Smooth muscle cell of trachea (primary cell): ENCODE measurements at places on chromosomes 5 and 9. TPM values are rescaled to one million over a fixed set of nuclear protein-coding genes. Genes with fewer than 3 reads are reported as not detected.

CCNJL gene
- total RNA-seq = 0.15 and 0.17 TPM in 2 replicates

PCDHGA11 gene
- total RNA-seq = 23.0 and 26.9 TPM in 2 replicates

CWC27 gene
- total RNA-seq = 13.2 and 17.9 TPM in 2 replicates

DND1 gene
- 0.17 and 0.29 TPM in 2 replicates for total RNA-seq

UAP1L1 gene
- 31.3 and 34.7 TPM in 2 replicates for total RNA-seq

RPS23 gene
- 2,876 and 3,204 TPM in 2 replicates for total RNA-seq

DCANP1 gene
- not detected in 2 replicates for total RNA-seq

ZSWIM6 gene
- 10.4 and 11.5 TPM in 2 replicates for total RNA-seq

PCDHA9 gene
- under 0.01 TPM in 2 replicates for total RNA-seq

TTC33 gene
- total RNA-seq = 13.9 and 18.5 TPM in 2 replicates

MEF2C gene
- 10.4 and 14.1 TPM in 2 replicates for total RNA-seq

GBGT1 gene
- 3.1 and 5.6 TPM in 2 replicates for total RNA-seq

CCNB1 gene
- 19.0 and 292 TPM in 2 replicates for total RNA-seq

ABCA2 gene
- 22.1 and 30.8 TPM in 2 replicates for total RNA-seq

C1QTNF2 gene
- 1.2 and 3.2 TPM in 2 replicates for total RNA-seq

FREM1 gene
- total RNA-seq = 0.15 and 0.17 TPM in 2 replicates

PALM2AKAP2 gene
- total RNA-seq = 4.4 and 5.1 TPM in 2 replicates

CRB2 gene
- total RNA-seq = not detected in 2 replicates

FUT7 gene
- not detected in 2 replicates for total RNA-seq

SH3TC2 gene
- 1.5 and 3.3 TPM in 2 replicates for total RNA-seq

TAS2R1 gene
- total RNA-seq = not detected in 2 replicates

KCNMB1 gene
- not detected in 2 replicates for total RNA-seq

CDH9 gene
- not detected in 2 replicates for total RNA-seq

SPATA31D4 gene
- total RNA-seq = not detected in 2 replicates

CENPK gene
- total RNA-seq = 2.8 and 20.9 TPM in 2 replicates

MEIKIN gene
- total RNA-seq = not detected in 2 replicates

ADCY2 gene
- 0.15 and 0.66 TPM in 2 replicates for total RNA-seq

PCDHGB1 gene
- total RNA-seq = 4.4 and 4.5 TPM in 2 replicates

TPPP gene
- total RNA-seq = 0.15 and 0.66 TPM in 2 replicates

ANKRD31 gene
- under 0.01 and 0.29 TPM in 2 replicates for total RNA-seq

ADAMTS6 gene
- total RNA-seq = 33.2 and 52.8 TPM in 2 replicates

COL23A1 gene
- total RNA-seq = under 0.01 and 0.15 TPM in 2 replicates

SPATA6L gene
- total RNA-seq = 0.15 and 0.17 TPM in 2 replicates

LVRN gene
- 0.17 and 0.44 TPM in 2 replicates for total RNA-seq

ENHO gene
- not detected in 2 replicates for total RNA-seq

ENTREP1 gene
- total RNA-seq = under 0.01 TPM in 1 of 2 replicates, not detected in the other

TLX3 gene
- not detected in 2 replicates for total RNA-seq

NTRK2 gene
- total RNA-seq = 0.15 and 0.17 TPM in 2 replicates

S100Z gene
- total RNA-seq = not detected in 2 replicates

OR2Y1 gene
- total RNA-seq = not detected in 2 replicates

EQTN gene
- not detected in 2 replicates for total RNA-seq

NFIL3 gene
- 47.1 and 56.0 TPM in 2 replicates for total RNA-seq

GPR21 gene
- 0.17 and 1.0 TPM in 2 replicates for total RNA-seq

GRIA1 gene
- total RNA-seq = under 0.01 and 0.50 TPM in 2 replicates
